ENCODE measurements at places on chromosomes 3 and 15. TPM values are rescaled to one million over a fixed set of nuclear protein-coding genes. Genes with fewer than 3 reads are reported as not detected.

- peak; percentile 62 for DNase-seq
Observed at GRCh38 chr3:160929595-160929994, 173.6 kb downstream of the PPM1L start.

DNA sequence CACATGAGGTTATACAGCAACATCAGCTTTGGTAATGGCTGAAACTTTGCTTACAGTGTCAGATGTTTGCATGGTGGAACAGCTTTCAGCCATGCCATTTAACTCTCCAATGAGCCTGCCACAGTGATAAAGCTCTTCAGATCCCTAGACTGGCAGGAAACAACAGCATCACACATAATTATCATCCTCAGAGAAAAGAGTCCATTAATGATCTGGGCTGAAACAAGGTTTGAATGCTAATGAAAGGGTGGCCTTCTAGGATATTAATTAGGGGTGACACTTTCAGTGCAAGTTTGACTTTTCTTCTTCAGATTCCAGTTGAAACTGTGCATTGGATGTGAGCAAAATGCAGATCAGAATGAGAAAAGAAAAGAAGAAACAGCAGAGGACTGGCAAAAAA, 166.6 kb downstream of the IGSF11 start:
- no peak for DNase-seq

HIGD2B gene
- total RNA-seq, result not detected

SLC2A2 gene
- total RNA-seq, result not detected

DNA sequence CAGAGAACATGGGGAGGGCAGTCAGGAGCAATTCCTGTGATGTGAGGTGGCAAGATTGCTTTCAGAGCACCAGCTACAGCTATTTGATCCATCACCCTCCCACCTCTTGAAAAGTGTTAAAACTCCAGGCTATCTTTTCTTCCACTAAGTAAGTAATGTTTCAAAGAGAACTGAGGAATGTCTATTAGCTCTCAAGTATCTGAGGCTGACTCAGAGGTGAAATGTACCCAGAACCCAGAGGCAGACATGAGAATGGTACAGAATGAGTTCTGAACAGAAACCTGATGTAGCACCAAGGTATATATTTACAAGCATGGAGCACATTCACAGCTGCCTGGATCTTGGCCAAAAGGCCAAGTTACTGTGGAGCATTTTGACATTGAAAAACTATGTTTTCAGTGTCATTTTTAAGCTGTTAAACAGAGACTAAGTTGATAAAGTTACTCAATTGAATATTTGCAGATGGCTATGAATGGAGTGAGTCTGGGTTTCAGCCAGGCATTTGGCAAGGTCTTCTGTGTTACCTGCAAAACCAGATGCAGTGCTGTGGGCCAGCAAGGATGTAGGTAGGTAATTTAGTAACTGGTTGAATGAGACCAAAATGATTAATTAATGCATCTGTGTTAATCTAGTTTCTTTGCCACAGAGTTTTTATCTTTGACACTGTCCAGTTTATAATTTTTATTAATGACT, 227.7 kb upstream of the CD96 start:
- peak; percentile 26 for DNase-seq

DNA sequence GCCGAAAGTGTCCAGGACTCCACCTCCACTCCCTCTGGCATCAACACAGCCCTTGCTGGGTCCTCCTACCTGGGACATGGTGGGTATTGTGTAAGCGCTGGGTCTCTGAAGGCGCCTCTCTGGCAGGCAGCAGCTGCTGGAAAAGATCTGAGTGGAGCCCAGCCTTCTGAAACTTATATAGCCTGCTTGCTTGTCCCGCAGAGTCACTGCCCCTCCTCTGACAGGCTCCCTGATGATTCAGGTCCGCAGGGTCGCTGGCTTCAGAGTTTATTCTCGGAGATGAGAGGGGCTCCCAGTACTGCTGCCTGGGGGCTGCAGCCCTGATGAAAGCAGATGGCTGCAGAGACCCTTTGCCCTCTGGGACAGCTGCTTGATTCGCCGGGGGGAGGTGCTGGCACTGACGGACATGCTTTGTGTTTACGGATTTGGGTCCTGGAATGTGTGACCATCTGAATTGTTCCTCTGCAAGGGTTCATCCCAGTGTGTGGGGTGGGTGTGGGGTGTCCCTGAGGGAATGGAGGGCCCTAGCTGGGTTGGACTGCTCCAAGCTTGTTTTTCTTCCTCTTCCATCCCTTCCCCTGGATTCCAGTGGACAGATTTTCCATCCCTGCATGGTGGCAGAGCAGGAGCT, at the start of gene MUSTN1:
TSS of gene MUSTN1 (minus strand) at position 149 of the 631 bp plus-strand sequence. CDS start at position 78, 71 bp downstream.
- DNase-seq, result no peak

NEK10 gene
- total RNA-seq, result 2.3 TPM

- DNase-seq, result no peak
Observed at GRCh38 chr3:177145381-177145780, 51.9 kb downstream of the TBL1XR1 start.

GRCh38 chr3:17088602-17089313, 204.0 kb downstream of the PLCL2 start:
- DNase-seq, result peak; percentile 3

Data from thyroid gland (tissue), 4 donors.